AG08396 (cell line): ENCODE measurements at places on chromosomes 12 and 14.
A peak's percentile ranks its signal among the peaks of the same experiment; 100 is the strongest.

GRCh38 chr12:82279536-82280058 is 78.6 kb downstream of the CCDC59 start:
- DNase-seq: no peak

DNA sequence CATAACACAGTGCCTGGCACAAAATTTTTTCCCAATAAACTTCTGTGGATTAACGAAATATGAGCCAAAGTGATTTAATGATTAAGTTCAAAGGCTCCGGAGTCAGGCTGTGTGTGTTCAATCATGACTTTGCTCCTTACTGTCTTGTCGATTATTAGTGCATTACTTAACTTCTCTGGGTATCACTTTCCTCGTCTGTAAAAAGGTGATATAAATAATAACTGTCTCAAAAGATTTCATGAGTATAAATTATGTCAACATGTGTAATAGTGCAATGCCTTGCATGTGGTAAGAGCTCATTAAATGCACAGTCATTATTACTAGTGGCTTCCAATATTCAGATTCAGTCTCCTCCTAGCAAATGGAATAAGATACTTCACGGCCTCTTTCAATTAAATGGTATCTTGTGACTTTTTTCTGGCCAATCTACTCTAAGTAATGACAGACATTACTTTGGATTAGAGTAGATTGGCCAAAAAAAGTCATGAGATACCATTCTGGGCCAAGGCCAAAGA is 6.8 kb upstream of the IFNG start:
- no peak for DNase-seq

DNA sequence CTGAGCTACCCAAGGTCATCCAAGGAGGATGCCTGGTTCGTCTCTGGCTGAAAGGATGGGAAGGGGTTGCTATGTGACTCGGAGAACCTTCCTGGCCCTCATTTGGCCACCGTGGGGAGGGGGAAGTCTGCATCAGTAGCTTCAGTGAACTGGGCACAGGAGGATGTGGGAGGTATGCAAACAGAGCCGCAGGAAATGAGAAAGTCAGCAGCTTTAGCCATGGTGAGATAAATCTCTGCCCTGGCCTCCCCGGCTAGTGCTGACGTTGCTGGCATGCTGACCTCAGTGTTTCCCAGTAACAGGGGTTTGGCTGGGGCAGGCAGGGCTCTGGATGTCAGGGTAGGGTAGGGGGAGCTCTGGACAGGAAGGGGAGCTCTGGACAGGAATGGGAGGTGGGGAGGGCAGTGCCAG is 2.3 kb upstream of the CEBPE start:
- DNase-seq: peak; percentile 43

GRCh38 chr14:68787092-68787992 is 5.5 kb downstream of the ZFP36L1 start:
- no peak for DNase-seq

DNA sequence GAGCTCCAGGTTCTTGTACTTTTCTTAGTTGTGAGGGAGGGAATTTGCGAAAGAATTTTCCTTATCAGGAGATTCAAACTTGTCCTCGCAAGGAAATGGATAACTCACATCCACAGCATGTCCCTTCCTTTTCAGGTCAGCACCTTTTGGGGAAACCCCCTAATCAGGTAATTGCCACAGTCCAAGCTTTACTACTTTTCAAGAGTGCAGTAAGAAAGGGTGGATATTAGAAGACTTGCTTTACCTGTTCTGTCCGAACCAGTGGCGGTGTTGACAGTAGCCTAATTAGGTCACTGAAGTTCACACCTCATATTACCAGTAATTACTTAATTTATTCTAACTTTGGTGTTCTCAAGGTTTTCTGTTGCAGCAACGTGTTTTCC is 6.7 kb upstream of the C12orf50 start:
- no peak for DNase-seq

DNA sequence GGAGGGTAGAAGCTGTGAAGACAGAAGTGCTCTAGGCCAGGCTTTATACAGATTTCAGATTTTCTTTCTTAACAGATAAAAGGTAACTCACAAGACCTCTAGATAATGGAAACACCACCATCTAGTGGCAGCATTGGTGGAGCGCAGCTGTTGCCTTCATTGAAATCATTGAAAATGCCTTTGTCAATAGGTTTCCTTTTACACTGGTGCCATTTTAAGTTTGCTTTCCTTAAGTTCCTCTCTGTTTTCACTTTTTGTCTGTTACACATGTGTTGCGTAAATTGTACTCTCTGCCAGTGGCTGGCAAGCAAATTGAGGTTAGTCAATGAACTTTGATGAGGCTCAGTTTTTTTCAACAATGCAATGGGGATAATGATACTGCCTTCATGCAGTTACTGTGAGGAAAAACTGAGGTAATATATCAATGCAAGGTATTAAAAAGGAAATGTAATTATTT is 31.1 kb downstream of the ALDH1L2 start:
- peak; percentile 43 for DNase-seq

DNA sequence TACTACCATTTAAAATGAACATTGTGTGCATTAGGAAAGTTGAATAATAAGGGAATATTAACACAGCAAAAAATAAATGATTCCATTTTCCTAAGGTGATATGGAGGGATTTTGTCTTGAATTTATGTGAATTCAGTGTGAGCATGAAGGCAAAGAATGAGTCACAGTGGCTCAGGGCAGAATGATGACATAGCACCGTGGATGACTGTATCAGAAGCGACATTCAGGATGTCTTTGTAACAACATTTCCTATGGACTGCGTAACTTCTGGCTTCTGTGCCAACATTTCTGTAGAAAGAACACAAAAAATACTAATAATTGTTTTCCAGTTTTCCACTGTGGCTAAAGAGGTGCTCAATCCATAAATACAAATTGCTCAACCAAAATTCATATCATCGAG is 54.6 kb downstream of the TTC8 start:
- peak; percentile 21 for DNase-seq

GRCh38 chr12:115385141-115385540 is 701.2 kb upstream of the TBX3 start:
- no peak for DNase-seq

- no peak for DNase-seq
These were observed 1.2 kb downstream of the KCNK13 start for GRCh38 chr14:90062822-90063539.

DNA sequence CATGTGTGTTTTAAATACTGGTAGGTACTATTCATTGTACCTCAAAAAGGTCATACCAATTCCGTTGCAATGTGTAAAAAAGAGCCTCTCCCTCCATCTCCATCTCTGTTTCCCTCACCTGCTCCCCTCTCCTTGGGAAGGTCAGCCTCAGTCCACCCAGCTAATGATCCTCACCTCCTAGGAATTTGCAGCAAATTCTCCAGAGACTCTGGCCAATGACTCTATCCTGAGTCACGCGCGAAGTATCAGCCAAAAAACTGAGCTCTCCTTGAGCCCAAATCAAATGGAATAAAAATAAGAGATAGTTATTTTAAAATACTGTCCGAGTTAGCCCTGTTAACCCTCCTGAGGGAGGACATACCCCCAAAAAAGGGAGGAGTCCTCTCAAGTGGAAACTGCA is 148.4 kb downstream of the DPF3 start:
- peak; percentile 81 for DNase-seq

- DNase-seq: no peak
These were observed 390.0 kb downstream of the EGLN3 start for GRCh38 chr14:33560718-33561431.

DNA sequence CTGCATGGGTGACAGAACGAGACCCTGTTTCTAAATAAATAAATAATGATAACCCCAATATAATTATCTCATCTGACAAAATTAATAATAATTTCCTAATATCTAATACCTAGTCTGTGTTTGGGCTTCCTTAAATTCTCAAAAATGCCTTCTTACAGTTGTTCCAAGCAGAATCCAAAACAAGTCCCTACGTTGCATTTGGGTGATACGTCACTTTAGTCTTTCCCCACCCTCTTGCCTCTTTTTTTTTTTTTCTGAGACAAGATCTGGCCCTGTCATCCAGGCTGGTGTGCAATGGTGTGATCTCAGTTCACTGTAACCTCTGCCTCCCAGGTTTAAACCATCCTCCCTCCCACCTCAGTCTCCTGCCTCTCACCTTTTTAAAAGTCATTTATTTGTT is 26.7 kb downstream of the VEZT start:
- no peak for DNase-seq

DNA sequence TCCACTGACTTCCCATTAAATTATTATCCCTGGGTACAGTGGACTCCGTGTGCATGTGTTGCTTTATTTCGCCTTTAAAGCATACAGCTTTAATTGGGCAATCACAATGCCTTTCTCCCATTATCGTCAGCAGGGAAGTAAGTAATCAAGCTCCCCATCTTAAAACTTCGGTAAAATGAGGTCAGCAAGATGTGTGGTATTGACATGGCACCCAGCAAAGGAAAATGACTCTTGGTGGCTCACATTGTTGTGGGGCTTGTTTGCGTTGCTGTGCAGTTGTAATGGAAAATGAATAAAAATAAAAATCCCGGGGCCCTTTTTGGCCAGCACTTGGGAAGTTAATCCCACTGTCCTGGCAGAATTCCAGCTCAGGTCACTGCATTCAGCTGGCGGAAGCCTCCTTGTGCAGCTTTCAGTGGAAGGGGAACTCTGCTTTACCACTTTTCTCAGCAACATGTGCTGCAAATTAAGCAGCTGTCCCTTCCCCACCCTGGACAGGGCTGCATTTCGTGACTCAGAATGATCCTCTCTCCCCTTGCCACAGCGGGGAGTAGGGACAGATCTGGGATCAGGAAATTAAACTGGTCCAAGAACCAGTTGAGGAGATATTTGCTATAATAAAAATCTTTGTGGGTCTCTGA is 13.9 kb upstream of the ATP2A2 start:
- DNase-seq: peak; percentile 45

GRCh38 chr12:130573766-130574165 is 142.3 kb downstream of the RIMBP2 start:
- no peak for DNase-seq

DNA sequence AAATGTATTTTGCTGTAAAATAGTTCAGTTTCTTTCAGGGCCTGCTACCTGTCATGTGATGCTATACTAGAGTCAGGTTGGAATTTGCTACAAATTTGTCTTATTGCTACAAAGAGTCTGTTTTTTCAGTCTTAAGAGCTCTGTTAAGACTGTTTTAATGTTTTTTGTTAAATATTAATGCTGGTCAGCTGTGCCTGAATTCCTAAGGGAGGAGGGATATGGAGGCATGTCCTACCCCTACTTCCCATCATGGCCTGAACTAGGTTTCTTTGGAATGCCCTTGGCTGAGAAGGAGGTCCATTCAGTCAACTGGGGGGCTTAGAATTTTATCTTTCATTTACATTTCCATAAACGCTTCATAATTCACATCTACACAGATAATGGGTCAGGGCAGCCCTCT is 30.0 kb downstream of the IQSEC3 start:
- no peak for DNase-seq

DNA sequence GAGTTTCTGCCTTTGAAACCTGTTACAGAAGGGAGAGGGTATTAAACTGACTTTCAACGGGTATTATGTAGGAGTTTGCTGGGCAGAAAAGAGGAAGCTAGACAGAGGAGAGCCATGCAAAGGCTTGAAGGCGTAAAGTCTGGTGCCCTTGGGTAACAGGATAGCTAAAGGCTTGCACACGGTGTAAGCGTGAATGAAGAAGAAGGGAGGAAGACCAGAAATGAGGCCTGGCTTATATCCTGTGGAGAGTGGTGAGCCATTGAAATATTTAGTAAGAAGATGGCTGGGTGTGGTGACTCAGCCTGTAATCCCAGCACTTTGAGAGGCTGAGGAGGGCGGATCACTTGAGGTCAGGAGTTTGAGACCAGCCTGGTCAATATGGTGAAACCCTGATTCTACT is 22.6 kb downstream of the SUDS3 start:
- DNase-seq: no peak

DNA sequence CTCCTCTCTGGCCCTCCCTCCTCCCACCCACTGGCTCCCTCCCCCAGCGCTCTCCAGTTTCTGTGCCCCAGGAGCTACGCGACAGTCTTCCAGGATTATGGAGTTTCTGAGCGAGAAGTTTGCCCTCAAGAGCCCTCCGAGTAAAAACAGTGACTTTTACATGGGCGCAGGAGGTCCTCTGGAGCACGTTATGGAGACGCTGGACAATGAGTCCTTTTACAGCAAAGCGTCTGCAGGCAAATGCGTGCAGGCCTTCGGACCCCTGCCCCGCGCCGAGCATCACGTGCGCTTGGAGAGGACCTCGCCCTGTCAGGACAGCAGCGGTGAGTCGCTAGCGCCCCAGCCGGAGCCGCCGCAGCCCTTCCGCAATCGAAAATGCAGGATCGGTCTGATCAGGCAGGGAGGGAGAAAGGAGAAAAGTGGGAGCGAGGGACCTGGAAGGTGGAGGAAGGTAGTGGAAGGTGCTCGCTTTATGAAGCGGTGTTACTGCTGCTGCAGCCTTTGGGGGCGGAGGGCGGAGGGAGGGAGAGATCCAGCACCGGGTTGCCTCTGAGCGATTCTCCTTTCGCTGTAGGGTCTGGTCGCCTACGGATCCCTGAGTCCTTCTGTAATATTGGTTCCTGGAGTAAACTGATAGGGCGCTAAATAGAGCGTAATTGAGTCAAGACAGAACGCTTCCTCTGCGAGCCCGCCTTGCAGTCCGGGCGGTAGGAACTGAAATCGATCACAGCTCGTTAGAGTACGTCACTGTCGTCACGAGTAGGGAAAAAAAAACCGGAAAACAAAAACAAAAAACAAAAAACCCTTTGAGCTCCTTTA is at the start of gene ALX1:
TSS of gene ALX1 (plus strand) at position 56 of the 819 bp plus-strand sequence. CDS start at position 98, 42 bp downstream.
- no peak for DNase-seq

GRCh38 chr14:98651037-98651436 is 621.0 kb downstream of the BCL11B start:
- DNase-seq: no peak

DNA sequence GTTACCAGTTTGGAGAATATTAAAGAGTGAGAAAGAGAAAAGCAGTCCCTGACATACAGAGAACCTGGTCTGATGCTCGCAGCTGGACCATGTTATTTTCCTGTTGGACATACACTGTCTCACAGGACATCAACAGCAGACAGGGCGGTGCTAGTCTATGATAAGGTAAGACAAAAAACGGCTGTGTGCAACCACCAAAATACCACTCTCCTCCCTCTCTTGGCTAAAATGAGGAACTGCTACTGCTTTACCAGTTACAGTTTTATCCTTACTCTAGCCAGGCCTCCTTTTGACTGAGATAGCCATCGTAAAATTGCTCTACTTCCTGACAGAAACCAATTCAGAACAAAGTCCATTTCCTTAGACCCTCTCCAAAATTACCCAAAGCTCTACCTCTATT is 47.0 kb upstream of the ERGIC2 start:
- no peak for DNase-seq

- no peak for DNase-seq
These were observed 32.3 kb downstream of the BEST3 start for GRCh38 chr12:69666798-69667197.

- no peak for DNase-seq
These were observed 171.4 kb downstream of the NDUFA12 start for GRCh38 chr12:94832105-94832504.

- peak; percentile 69 for DNase-seq
These were observed 99.1 kb upstream of the NAP1L1 start for GRCh38 chr12:76183459-76184186.

- no peak for DNase-seq
These were observed 147.5 kb downstream of the KCNH5 start for GRCh38 chr14:62897771-62898170.

DNA sequence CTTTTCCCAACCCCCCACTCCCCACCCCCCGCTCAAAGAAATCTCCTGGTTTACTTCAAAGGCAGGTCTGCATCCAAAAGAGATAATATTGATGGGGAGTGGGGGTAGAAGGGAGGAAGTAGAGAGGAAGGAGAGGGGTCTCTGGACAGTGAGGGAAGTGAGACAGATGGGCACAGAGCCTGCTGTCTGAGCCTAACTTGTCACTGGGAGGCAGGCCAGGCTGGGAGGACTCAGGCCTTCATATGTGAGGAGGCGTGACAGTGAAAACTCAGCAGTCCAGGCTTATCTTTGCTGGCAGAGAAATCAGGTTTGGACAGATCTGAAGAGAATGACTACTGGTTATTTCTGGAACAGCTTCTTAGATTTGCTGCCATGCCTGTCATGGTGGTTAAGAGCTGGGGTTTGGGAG is 192.3 kb downstream of the NUAK1 start:
- no peak for DNase-seq
